ENCODE measurements at places on chromosomes 7 and 10. TPM values are rescaled to one million over a fixed set of nuclear protein-coding genes. Genes with fewer than 3 reads are reported as not detected.

The EVX1 gene
- not detected for total RNA-seq

The TAS2R41 gene
- total RNA-seq: not detected

The SPDYE6 gene
- total RNA-seq: 0.13 TPM

The KLLN gene
- total RNA-seq: 0.95 TPM

The TET1 gene
- total RNA-seq: 1.5 TPM

The KAZALD1 gene
- total RNA-seq: 0.35 TPM

The AKR1C2 gene
- total RNA-seq: not detected

The CDH23 gene
- 1.3 TPM for total RNA-seq

The ST8SIA6 gene
- 0.93 TPM for total RNA-seq

The LARP4B gene
- total RNA-seq: 99.0 TPM

The SPDYE16 gene
- total RNA-seq: 0.25 TPM

The DNAJC12 gene
- 4.1 TPM for total RNA-seq

The CLRN3 gene
- total RNA-seq: not detected

The CUZD1 gene
- total RNA-seq: 2.1 TPM

The ZNF503 gene
- total RNA-seq: 0.23 TPM

The MLLT10 gene
- 49.9 TPM for total RNA-seq

The GIMAP5 gene
- total RNA-seq: 84.3 TPM

The DGKI gene
- 0.91 TPM for total RNA-seq

The GIMAP8 gene
- 25.1 TPM for total RNA-seq

The ZNF33A gene
- total RNA-seq: 31.7 TPM

The CACNB2 gene
- total RNA-seq: not detected

The GPRIN2 gene
- not detected for total RNA-seq

The PAX4 gene
- not detected for total RNA-seq

The MRLN gene
- not detected for total RNA-seq

The FANK1 gene
- 0.68 TPM for total RNA-seq

The SFTPA1 gene
- total RNA-seq: not detected

The PCLO gene
- total RNA-seq: not detected

All from activated CD4-positive, alpha-beta memory T cell treated with anti-CD3 and anti-CD28 coated beads, Interleukin-2, amount 10 ng/mL, durations not matched to agents 7 days and 5 days (primary cell).